Ureter (tissue), 1 donor: ENCODE measurements at places on chromosomes 4 and X. TPM values are rescaled to one million over a fixed set of nuclear protein-coding genes. Genes with fewer than 3 reads are reported as not detected.

Gene CXorf58
- not detected for total RNA-seq

Gene UGT8
- total RNA-seq = 2.2 TPM

DNA sequence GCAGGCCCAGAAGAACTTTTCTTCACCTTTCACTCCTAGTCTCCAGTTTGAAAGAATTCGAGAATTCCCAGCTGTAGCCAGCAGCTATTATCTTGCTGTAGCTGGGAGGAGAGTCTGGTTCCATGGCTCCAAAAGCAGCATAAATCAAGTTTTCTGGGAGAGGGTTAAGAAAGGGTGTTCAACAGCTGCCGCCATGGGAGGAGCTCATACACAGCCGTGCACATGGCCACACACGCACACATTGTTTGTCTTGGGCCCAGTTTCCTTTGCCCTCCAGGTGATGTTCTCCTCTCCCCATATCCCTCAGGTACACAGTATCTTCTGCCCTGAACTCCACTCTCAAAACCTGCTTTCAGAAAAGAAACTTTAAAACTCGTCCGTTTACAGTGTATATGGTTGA is 4.1 kb upstream of the GPC3 start:
- DNase-seq = no peak

DNA sequence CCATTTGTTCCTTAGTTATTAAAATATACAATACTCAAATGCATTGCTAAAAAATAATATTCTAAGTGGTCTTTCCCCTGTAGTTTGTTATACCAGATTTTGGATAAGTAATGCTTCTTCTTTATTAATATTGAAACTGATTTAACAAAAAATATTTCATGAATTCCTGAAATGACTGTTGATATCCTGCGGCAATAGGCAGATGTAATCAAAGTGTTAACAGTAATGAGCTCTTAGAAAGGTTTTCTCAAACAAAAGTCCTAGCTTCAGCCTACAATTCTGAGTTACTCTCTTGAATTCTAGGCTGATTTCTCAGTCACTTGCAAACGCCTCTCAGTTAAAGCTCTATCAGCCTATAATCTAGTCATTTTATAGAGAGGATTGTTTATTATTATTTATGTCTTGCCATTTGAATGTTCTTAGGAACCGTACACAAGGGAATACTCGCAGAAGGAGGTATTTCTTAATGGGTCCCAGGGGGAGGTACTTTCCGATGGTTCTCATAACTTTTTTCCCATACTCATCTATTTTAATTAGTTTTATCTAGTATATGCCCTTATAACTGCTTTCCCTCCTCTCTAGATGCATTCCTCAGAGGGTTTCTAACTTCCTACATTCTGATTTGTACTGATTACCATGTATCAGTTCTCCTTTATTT is 96.8 kb downstream of the FNIP2 start:
- DNase-seq = no peak

DNA sequence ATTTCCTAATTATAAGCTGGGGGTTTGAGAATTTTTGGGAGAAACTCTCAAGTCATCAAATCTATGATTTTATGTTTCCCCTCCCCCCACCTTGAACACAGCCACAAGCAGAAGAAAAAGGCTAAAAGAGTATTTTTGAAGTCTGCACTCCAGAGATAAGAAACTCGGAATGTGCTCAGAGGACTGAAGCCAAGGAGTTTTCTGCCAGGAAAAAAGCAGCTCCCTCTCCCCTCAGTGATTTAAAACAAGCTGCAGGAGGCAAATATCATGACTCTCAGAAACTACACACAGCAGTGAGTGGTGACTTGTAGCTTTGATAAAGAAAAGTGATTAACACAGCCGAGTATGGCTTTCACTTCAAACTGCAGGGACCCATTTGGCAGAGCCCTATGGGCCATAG is 800.2 kb upstream of the FTHL17 start:
- DNase-seq = no peak

- peak; percentile 37 for DNase-seq
Measured at GRCh38 chr4:8316911-8317351, 47.4 kb downstream of the HTRA3 start.

DNA sequence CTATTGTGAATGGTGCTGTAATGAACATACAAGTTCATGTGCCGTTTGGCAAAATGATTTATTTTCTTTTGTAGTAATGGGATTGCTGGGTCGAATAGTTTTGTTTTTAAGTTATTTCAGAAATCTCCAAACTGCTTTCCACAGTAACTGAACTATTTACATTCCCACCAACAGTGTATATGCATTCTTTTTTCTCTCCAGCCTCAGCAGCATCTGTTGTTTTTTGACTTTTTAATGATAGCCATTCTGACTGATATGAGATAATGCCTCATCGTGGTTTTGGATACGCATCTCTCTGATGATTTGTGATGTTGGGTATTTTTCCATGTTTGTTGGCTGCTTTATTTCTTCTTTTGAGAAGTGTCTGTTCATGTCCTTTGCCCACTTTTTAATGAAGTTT is 246.3 kb upstream of the ADGRL3 start:
- no peak for DNase-seq

DNA sequence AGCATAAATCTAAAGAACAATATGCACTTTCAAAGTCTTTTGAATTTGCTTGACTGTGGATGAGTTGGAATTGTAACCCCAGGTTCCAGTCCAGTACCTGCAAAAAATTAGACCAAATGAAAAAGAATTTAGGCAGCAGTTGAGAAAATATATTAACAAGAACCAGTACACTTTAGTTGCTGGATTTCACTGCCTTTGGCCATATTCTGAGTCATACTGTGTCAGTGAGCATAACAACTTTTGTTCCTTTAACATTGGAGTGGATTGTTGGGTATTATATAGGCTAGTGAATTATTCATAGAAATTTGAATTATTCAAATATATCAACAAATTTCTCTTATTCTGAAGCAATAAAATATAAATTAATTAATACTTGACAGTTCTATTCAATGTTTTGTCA is 101.5 kb upstream of the SMAD1 start:
- no peak for DNase-seq

- DNase-seq = no peak
Measured at GRCh38 chr4:41525129-41525528, 12.8 kb upstream of the LIMCH1 start.

DNA sequence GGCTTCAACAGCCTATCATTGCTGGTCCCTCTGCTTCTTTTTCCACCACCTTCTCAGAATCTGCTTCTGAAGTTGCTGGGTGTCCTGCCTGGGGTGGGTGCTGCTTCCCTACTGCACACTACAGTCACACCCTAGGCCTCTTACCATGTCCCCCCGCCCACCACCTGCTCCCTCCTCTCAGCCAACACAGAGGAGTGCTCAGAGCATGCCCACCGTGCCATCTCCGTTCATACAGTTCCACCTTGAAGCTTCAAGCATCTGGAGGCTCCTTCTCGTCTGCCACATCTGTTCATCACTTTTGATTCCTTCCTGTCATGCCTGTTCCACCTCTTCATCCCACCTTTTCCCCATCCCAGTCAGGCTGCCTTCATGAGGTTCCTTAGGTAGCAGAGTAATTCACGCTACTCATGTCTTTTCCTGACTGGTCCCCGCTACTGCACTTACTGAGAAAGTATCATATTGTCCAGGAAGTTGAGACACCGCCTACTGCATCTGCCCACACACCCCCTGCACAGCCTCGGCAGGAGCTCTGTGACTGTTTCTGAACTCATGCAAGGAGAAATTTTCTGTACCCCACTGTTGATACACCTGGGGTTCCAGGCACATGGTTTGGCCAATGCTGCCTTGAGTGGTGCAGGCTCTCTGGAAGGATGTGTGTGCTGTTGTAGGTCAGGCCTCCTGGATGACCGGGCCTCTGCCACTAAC is 39.5 kb downstream of the HADH start:
- no peak for DNase-seq

DNA sequence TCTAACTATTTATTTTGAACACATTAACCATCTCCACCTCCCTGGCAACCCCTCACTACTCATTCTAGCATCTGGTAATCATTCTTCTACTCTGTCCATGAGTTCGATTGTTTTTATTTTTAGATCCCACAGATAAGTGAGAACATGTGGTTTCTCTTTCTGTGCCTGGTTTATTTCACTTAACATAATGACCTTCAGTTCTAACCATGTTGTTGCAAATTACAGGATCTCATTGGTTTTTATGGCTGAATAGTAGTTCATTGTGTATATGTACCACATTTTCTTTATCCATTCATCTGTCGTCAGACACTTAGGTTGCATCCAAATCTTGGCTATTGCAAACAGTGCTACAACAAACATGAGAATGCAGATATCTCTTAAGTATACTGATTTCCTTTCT is 33.4 kb upstream of the FAM47B start:
- no peak for DNase-seq

- DNase-seq = no peak
Measured at GRCh38 chrX:21764008-21764407, 6.1 kb upstream of the SMPX start.

DNA sequence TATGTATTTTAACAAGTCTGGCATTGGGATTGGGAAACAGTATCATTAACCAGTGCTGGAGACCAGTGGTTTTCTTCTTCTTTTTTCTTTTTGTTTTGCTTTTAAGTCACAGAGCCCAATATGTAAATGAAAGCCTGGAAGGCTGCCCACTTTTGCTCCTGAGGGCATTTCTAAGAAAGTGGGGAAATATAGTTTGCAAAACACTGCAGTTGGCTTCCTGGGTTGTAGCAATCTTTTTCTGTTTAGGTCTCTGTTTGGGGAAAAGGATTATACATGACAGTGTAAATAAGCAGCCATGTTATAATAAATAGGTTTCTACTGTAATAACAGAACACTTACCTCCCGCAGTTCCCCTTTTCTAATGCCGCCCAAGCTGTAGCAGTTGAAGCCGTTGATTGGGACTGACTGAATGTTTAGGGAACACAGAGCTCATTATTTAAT is 105.5 kb downstream of the TMEM164 start:
- no peak for DNase-seq

- no peak for DNase-seq
Measured at GRCh38 chr4:76744241-76744921, 153.6 kb downstream of the SOWAHB start.

DNA sequence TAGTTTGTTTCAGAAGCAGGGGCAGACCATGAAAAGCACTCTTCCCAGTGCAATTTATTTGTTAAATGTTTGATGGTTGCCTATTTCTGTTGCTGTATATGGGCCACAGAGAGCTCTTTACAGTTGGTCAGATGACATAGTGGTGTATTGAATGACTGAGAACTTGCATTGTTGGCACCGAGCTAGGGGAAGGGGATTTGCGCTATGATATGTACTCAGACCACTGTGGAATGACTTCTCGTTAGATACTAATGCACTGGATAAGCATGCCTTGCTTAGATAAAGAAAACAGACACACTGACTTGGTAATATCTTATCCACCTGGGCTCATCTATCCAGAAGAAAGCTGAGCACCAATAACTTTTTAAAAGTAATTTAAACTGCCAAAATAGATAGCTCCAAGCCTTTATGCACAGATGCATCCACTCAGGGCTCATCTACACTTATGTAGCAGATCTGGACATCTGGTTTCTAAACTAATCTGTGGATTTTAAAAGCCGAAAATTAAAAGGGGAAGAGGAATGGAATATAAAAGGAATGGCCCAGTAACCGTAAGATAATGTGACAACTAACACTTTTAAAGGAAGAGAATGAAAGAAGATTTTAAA is 132.7 kb downstream of the GATB start:
- DNase-seq = no peak
